Stimulated activated naive CD8-positive, alpha-beta T cell treated with anti-CD3 and anti-CD28 coated beads, Interleukin-15, amount 100 ng/mL, for 72 hours (primary cell): ENCODE measurements at places on chromosomes 2 and 18.

- DNase-seq: no peak
Measured at GRCh38 chr2:88959480-88960204, 268.2 kb downstream of the RPIA start.

GRCh38 chr2:230939691-230940470, 14.8 kb upstream of the GPR55 start:
- DNase-seq: no peak

GRCh38 chr18:31203096-31203793, 40.6 kb upstream of the DSC1 start:
- DNase-seq: no peak

- DNase-seq: no peak
Measured at GRCh38 chr2:15749460-15750432, 158.1 kb downstream of the DDX1 start.

GRCh38 chr2:455015-455705, 167.3 kb upstream of the ALKAL2 start:
- no peak for DNase-seq
